ENCODE measurements at places on chromosomes 6 and 20. TPM values are rescaled to one million over a fixed set of nuclear protein-coding genes. Genes with fewer than 3 reads are reported as not detected.

DNA sequence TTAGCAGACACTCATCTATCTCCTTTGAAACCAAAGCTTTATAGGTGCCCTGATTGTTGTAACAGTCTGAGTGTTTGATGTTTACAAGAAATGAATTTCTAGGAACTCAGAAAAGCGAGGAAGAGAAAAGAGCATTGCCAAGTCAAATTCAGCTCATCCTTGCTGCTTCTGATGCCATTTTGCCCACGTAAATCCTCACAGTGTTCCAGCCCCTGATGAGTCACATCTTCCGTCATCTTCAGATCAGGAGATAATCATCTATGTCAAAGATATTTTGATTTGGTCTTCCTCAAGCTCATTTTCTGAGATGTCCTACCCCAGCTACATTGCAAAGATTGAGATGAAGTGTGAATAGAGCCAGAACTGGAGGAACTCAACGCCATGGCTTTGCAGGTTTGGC, 426.2 kb downstream of the BMP2 start:
- no peak for DNase-seq
- no peaks in the 10 kb centered on the region for H3K4me1 ChIP-seq
- no peak overlapping the region for H3K4me3 ChIP-seq
- no peaks in the 10 kb centered on the region for H3K27me3 ChIP-seq

- no peak overlapping the region for H3K4me3 ChIP-seq
- H3K27me3 ChIP-seq = no peaks in the 10 kb centered on the region
- no peaks in the 10 kb centered on the region for H3K36me3 ChIP-seq
Observed at GRCh38 chr6:5191722-5192121, 69.0 kb downstream of the LYRM4 start.

Gene COL12A1
- total RNA-seq = not detected

Gene TPX2
- 0.44 TPM for total RNA-seq

- H3K4me1 ChIP-seq = no peaks in the 10 kb centered on the region
- H3K27ac ChIP-seq = no peak overlapping the region
- no peaks in the 10 kb centered on the region for H3K36me3 ChIP-seq
- no peaks in the 10 kb centered on the region for H3K27me3 ChIP-seq
- DNase-seq = no peak
- H3K4me3 ChIP-seq = no peak overlapping the region
Observed at GRCh38 chr6:45540375-45540920, 162.7 kb upstream of the SUPT3H start.

DNA sequence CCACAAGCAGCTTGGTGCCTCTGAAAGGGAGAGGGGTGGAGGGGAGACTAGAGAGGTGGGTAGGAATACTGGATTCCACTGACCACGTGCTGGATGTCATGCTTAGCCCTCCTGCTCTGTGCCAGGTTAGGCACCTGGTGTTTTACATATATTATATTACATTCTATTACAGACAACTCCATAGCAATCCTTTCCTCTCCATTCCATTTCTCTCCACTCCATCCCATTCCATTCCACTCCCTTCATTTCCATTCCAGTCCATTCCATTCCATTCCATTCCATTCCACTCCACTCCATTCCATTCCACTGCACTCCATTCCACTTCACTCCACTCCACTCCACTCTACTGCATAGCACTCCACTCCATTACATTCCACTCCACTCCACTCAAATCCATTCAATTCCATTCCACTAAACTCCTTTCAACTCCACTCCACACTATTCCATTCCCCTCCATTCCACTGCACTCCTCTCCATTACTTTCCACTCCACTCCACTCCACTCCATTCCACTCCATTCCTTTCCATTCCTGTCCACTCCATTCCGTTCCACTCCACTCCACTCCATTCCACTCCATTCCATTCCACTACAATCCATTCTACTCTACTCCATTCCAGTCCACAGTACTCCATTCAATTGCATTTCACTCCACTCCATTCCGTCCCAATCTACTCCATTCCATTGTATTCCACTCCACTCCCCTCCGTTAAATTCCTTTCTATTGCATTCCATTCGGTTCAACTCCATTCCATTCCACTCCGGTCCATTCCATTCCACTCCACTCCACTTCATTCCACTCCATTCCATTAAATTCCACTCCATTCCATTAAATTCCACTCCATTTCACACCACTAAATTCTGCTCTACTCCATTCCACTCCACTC, 27.2 kb upstream of the DEFB125 start:
- H3K4me1 ChIP-seq = no peaks in the 10 kb centered on the region
- no peaks in the 10 kb centered on the region for H3K27me3 ChIP-seq
- H3K27ac ChIP-seq = no peak overlapping the region
- H3K4me3 ChIP-seq = no peak overlapping the region
- DNase-seq = no peak
- H3K36me3 ChIP-seq = no peaks in the 10 kb centered on the region

GRCh38 chr6:81793821-81794475, 41.5 kb upstream of the TENT5A start:
- no peak for DNase-seq
- H3K27me3 ChIP-seq = no peaks in the 10 kb centered on the region
- H3K36me3 ChIP-seq = no peaks in the 10 kb centered on the region
- no peak overlapping the region for H3K27ac ChIP-seq
- H3K4me1 ChIP-seq = no peaks in the 10 kb centered on the region

Gene CST1
- total RNA-seq = not detected

GRCh38 chr20:32209850-32210605, 2.3 kb downstream of the POFUT1 start:
- no peaks in the 10 kb centered on the region for H3K27me3 ChIP-seq
- no peak for DNase-seq
- peaks cover 49% of the 10 kb centered on the region for H3K4me1 ChIP-seq

DNA sequence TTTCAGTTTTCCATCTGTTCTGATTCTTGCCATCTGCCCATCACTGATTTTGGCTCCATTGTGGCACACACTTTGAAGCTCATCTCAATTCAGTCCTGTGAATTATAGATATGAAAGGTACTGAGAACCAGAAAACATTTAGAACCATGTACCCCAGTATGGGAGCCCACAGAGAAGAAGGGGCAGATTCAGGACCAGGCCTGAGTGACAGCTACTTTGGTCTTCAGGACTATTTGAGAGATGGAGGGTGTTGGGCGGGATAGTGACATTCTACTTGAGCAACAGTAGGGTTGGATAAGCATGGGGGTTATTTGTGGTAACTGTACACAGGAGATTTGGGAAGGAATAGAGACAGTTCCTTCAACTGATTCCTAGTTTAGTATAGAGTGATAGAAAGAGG, 259.2 kb upstream of the MANEA start:
- H3K36me3 ChIP-seq = no peaks in the 10 kb centered on the region
- no peak for DNase-seq
- H3K4me3 ChIP-seq = no peak overlapping the region
- H3K27ac ChIP-seq = no peak overlapping the region
- no peaks in the 10 kb centered on the region for H3K27me3 ChIP-seq

DNA sequence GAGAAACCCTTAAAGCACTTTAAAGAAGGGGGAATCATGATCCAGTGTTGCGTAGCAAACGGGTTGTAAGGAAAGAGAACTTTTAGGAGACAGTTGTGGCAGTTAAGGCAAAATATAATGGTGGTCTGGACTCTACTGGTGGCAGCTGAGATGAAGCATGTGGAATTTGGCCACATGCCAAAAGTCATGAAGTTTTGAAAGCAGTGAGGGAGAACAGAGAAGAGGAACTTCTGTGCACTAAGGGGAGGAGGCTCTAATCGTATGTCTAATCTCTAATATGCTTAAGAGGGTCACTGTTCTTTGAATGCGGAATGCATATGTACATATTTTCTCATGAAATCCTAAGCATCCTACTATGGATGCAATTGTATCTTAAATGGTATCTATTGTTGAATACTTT, 91.5 kb downstream of the RIMS1 start:
- DNase-seq = no peak
- H3K27me3 ChIP-seq = no peaks in the 10 kb centered on the region
- H3K4me3 ChIP-seq = no peak overlapping the region
- H3K4me1 ChIP-seq = no peaks in the 10 kb centered on the region
- no peaks in the 10 kb centered on the region for H3K36me3 ChIP-seq

- no peak for DNase-seq
- H3K4me1 ChIP-seq = no peaks in the 10 kb centered on the region
- H3K4me3 ChIP-seq = no peak overlapping the region
- no peak overlapping the region for H3K27ac ChIP-seq
- H3K27me3 ChIP-seq = no peaks in the 10 kb centered on the region
Observed at GRCh38 chr6:169898788-169899480, 147.5 kb downstream of the ERMARD start.

DNA sequence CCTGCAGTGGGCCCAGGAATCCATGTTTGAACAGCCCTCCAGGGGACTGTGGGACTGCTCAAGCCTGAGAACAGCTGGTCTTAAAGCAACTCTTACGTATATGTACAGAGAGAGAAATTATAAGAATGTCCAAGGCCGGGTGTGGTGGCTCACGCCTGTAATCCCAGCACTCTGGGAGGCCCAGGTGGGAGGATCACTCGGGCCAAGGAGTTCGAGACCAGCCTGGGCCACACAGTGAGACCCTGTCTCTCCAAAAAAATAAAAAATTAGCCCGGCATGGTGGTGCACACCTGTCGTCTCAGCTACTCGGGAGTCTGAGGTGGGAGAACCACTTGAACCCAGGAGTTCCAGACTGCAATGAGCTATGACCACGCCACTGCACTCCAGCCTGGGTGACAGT, 134.0 kb downstream of the DTNBP1 start:
- DNase-seq = no peak
- peaks cover 10% of the 10 kb centered on the region for H3K36me3 ChIP-seq
- no peaks in the 10 kb centered on the region for H3K27me3 ChIP-seq
- no peaks in the 10 kb centered on the region for H3K4me1 ChIP-seq
- no peak overlapping the region for H3K4me3 ChIP-seq

Gene TSPYL1
- 109 TPM for total RNA-seq

Gene PPP1R11
- total RNA-seq = 65.2 TPM

- H3K27me3 ChIP-seq = no peaks in the 10 kb centered on the region
- no peak overlapping the region for H3K4me3 ChIP-seq
- H3K27ac ChIP-seq = no peak overlapping the region
- no peaks in the 10 kb centered on the region for H3K4me1 ChIP-seq
Observed at GRCh38 chr6:147554281-147554680, 45.8 kb downstream of the SAMD5 start.

DNA sequence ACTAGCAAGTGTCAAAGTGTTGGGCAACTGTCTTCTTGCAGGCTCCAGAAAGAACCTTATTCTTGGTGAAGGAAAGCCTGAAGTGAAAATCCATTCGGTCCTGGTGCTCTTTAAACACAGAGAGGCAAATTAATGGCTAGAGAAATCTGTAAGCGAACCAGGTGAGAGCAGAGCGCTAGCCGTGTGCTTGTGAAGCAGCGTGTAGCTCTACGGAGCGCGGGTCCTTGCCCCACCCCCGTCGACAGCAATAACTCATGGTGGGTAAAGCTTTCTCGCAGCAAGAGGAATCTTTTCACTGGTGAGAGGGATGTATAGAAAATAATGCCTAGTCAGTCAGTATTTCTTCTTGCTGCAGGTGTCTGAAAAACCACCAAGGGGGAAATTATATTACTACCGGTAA, 37.0 kb upstream of the EMILIN3 start:
- H3K27ac ChIP-seq = no peak overlapping the region
- H3K36me3 ChIP-seq = peaks cover 39% of the 10 kb centered on the region
- H3K27me3 ChIP-seq = no peaks in the 10 kb centered on the region

Gene ASIP
- total RNA-seq = not detected

DNA sequence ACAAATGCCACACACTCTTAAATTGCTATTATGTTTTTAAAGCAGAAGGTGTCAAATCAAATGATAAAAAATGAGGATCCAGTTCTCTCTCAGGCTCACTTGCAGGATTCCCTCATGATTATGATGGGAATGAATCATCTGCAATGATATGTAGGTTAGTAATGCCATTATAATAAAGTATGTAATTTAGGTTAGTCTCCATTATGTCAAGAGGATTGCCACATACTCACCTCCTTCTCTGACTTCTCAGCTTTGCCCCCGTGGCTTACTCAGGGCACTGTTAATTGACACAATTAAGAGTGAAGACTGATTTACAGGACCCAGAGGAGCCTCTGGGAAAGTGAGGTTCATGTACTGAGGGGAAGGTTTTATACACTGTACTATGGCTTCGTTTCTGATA, 591.7 kb upstream of the NRSN1 start:
- H3K4me1 ChIP-seq = no peaks in the 10 kb centered on the region
- H3K27me3 ChIP-seq = no peaks in the 10 kb centered on the region
- no peak overlapping the region for H3K27ac ChIP-seq
- no peak for DNase-seq
- H3K4me3 ChIP-seq = no peak overlapping the region

DNA sequence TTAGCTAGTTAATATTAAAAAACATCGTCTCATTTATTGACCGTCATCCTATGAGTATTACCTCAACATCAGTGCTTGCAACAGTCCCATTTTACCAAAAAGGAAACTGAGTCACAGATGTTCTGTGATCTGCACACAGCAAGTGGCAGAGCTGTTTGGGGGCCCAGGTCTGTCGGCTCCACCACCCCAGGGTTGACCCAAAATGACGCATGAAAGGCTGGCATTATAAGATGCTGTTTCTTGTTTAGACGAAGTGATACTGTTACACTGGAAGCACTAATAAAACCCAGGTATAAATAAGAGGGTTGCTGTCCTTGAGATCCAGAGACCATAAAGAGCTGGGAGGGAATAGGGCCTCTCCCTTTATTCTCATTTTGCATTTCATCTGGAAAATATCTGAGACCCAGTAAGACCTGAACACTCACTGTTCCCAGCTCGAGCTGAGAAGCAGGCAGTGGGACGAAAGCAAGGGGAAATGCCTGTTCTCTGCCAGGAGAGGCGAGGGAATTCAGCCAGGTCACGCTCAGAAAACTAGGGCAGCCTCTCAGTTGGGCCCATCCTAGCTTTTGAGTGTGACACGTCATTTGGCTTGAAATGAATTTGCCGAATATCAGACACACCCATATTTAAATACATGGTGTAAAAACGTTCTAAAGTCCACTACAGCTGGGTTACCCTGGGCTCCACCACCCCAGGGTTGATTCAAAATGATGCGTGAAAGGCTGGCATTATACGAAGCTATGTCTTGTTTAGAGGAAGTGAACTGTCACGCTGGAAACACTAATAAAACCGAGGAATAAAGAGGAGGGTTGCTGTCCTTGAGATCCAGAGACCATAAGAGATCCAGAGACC, 1.4 kb upstream of the MICAL1 start:
- peaks cover 6% of the 10 kb centered on the region for H3K36me3 ChIP-seq
- peaks cover 67% of the 10 kb centered on the region for H3K4me1 ChIP-seq
- no peak for DNase-seq
- H3K27me3 ChIP-seq = no peaks in the 10 kb centered on the region
- H3K4me3 ChIP-seq = no peak overlapping the region
- peak overlapping the region; percentile 56 for H3K27ac ChIP-seq

- H3K27ac ChIP-seq = no peak overlapping the region
- H3K4me3 ChIP-seq = no peak overlapping the region
- DNase-seq = no peak
Observed at GRCh38 chr20:63745424-63745805, 5.8 kb downstream of the SLC2A4RG start.
